ENCODE measurements at places on chromosomes 16 and 17.

GRCh38 chr17:4369557-4370230 lies 3.2 kb upstream of the UBE2G1 start:
- DNase-seq: no peak

DNA sequence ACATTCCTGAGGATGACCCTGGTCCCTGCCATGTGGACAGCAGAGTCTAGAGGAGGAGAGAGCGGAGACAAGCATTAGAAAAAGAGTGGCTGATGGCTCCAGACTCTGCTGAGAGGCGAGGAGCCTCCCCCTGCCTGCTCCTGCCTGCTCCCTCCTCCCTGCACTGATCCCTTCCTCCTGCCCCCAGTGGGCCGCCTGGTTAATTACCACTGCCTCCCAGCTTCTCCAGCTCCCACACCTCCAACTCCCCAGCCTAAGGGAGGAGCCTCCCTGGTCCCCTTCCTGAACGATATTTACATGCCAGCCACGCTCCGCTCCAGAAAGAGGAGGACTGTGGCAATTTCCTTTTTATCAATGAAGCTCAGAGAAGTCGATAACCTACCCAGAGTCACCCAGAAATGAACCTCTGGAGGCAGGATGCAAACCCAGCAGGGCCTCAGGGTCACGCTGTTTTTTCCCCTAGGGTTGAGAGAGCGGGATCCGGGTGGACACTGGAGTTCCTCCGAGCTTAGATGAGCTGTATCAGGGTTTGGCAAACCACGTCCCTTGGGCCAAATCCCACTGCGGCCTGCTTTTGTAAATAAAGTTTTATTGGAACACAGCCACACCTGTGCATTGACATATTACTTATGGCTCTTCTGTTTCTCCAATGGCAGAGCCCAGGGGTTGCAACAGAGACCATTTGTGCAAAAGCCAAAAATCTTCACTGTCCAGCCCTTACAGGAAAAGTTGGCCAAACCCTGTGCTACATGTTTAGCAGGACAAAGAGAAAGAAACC lies 27.1 kb upstream of the JPH3 start:
- DNase-seq: no peak

DNA sequence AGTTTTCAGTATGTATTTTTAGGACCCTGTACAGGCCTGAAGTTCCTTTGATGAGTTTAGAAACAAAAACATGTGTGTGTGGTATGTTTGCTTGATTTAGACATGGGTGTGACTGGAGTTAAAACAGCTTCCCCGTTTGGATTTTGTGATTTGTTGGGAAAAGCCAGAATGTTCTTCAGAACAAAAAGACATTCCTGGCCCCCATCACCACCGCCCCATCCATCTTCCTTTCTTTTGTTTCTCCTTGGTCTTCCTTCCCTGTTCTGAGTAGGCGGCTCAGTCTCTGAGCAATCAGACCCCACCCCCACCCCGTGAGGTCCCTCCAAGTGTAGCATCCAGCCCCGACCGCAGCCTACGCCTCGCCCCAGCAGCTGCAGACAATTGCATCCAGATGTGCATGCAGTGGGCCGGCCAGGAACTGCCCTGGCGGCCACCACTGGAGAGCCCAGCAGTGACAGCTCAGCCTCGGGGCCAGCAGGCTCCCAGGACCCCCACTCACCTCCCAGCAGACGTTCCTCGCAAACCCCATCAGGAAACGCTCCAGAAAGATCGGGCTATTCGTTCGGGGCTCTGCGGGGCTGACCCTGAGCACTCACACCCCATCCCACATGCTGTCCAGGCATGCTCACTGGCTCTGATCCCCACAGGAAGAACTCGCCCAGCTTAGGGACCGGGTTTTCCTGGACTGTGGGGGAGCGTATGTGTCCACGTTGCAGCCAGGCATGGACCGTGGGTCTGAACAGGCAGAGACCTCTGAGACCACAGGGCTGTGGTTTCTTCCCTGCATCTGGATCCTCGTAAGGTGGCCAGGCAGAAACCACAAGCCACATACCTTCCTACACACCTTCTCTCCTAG lies 99.8 kb upstream of the CDH5 start:
- no peak for DNase-seq

DNA sequence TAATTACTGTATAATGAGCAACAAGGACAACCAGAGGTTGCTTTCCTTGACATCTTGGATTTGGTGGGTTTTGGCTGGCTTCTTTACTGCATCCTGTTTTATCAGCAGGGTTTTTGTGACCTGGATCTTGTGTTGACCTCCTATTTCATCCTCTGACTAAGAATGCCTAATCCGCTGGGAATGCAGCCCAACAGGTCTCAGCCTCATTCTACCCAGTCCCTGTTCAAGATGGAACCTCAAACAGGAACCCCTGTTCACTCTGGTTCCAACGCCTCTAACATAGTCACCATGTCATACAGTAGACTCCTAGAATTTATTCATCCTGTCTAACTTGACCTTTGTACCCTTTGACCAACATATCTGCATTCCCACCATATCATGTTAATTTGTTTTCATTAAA lies 183.8 kb upstream of the SOX9 start:
- DNase-seq: no peak

- DNase-seq: no peak
Measured at GRCh38 chr17:64627797-64628196, 34.3 kb downstream of the SMURF2 start.

GRCh38 chr16:1348441-1348840 lies 3.2 kb downstream of the TSR3 start:
- DNase-seq: no peak

GRCh38 chr17:10518271-10519037 lies at the start of gene MYH1:
Gene MYH1, minus strand, starts transcription at chr17:10518542. Its CDS starts 1,900 bp downstream, at chr17:10516642.
- DNase-seq: no peak

DNA sequence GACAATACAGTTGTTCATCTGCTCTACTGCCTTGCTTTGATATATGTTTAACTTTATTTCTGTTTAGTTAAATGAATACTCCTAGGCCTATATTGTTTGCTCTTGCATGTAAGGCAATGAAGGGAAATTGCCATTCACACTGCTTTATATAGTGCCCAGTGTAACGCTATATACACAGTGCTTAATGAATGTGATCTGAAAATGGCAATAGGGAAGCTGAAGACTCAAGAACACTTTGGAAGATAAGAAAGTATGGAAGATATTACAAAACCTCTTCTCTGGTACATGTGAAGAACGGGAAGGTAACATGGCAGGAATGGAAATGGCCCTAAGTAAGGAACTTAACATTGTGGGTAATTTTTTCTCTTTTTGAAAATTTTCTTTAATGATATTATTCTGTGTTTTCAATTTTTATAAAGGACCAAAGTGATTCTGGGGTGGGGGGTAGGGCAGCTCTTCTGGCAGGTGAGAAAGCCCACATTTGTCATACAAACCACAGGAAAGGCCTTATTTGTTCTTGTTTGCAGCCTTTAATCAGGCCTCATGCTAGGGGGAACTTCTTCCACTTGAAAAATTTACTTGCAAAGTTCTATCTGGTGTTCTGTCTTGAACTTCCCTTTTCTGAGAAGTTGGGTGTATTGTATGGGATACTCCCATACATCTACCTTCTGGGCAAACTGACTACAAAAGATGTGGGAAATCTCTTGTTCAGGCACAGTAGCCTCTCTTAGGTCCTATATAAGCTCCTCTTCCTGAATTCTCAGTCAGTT lies 100.8 kb upstream of the CORO6 start:
- DNase-seq: peak; percentile 15

DNA sequence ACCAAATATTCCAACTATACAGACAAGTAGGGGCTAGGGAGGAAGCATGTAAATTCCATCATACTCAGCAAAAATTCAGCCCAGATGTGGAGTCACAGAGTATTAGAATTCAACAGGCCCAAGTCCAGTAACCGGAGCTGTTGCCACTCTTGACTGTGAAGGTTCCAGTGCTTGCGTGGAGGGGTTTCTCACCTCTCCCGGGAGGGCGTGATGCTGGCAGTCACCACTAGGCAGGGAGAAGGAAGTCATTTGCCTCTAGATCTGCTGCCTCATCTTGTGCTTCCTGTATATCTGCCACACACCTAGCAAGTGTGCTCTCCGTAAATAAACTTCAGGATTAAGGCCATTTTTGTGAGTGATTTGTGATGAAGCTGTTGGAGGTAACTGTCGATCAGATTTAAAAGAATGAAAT lies 1.0 kb upstream of the CKLF start:
- DNase-seq: peak; percentile 49

GRCh38 chr17:81018044-81018802 lies 16.7 kb upstream of the BAIAP2 start:
- no peak for DNase-seq

GRCh38 chr17:58541249-58541648 lies 26.8 kb upstream of the MTMR4 start:
- no peak for DNase-seq

GRCh38 chr17:76535788-76536510 lies 1.6 kb downstream of the CYGB start:
- DNase-seq: no peak

- no peak for DNase-seq
Measured at GRCh38 chr16:49811644-49812334, 44.1 kb downstream of the ZNF423 start.

DNA sequence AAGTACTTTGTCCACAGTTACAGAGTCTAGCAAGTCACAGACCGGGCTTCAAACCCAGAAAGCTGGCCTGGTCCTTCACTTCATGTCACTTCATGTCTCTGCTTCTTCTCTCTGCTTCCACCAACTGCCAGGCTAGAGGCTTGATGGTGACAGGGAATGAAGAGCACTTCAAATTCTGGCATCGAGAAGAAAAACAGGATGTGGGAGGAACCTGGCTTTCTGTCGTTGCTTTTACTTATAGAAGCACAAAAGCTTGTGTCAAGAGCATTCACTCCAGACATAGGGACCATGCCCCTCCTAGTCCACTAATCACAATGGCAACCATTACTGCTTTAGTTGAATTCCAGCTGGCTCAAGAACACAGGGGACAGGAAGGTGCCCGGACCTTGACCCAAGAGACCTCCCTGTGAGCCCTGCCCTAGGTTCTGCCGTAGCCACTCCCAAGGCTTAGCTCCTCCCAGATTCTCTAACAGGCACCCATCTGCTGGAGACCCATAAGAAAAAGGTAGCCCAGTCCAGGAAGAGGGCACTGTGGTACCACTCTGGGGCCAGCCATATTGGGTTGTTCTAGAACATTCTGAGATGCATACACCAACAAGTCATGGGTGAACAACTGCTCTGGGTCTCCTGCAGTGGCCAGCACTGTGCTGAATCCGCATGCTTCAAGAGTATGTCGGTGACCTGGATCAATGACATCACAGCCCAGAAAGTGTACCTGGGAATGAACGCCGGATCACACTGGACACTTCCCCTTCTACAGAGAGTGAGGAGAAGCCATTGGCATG lies 181.8 kb downstream of the C16orf95 start:
- DNase-seq: no peak

GRCh38 chr16:30066761-30067583 lies 1.4 kb downstream of the ALDOA start:
- no peak for DNase-seq

DNA sequence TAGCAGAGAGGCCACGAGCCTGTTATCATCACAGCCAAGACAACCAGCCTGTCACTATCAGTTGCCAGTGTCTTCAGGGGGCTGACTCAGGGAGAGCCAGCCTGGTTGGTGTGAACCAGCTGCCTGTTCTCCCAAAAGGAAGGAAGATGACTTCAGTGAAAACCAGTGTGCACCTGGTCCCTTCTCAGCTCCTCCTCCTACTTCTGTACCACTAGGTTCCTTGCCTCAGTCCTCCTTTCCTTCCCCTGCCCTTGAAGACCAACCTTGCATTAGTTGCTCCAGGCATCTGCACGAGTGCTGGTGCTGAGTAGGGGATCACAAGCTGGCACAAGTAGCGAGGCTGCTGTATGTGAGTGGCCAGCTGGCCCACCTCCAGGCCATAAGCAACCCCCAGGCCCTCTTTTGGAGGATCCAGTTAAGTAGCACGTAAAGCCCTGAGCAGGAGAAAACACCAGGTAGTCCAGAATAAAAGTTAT lies 8.5 kb downstream of the TUBG1 start:
- no peak for DNase-seq

DNA sequence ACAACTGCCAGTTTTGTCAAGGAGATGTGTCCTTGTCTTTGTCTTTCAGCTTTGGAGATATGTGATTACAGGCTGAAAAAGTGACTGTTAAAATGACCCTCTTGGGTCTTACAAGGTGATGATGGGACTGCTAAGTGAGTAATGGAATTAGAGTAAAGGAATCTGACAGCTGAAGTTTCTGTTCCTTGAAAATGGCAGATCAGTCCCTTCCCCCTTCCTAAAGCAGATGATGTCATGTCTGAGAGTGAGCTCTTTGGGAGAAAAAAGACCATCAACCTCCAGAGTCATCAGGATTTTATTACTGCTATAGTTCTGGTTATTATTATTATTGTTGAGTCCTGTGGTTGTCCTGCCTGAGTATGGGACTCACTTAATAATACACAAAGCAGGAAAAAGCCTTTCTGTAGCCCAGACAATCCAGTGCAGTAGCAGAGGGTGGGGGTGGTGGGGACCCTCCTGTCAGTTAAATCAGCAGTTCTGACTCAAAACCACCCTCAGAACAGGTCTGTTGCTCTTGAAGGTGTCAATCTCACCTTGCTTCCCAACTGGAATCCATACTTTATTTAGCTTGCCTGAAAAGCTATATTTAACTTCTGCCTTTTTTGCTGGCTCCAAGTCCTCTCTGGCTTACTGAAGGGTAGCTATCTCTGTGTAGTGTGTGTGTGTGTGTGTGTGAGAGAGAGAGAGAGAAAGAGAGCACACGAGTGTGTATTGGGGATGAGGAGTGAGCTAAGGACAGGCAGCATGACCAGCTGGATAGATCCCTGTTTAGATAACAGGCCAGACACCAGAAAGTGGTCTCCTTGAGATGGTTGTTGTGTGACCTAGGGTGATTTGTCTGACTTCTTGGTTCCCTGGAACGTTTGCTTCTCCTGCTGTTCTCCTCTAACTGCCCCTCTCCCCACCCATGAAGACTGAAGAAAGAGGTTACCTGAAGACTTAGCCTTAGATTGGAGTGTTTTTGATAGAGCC lies 4.9 kb downstream of the HROB start:
- DNase-seq: no peak

- no peak for DNase-seq
Measured at GRCh38 chr16:76204249-76204648, 73.0 kb upstream of the CNTNAP4 start.

DNA sequence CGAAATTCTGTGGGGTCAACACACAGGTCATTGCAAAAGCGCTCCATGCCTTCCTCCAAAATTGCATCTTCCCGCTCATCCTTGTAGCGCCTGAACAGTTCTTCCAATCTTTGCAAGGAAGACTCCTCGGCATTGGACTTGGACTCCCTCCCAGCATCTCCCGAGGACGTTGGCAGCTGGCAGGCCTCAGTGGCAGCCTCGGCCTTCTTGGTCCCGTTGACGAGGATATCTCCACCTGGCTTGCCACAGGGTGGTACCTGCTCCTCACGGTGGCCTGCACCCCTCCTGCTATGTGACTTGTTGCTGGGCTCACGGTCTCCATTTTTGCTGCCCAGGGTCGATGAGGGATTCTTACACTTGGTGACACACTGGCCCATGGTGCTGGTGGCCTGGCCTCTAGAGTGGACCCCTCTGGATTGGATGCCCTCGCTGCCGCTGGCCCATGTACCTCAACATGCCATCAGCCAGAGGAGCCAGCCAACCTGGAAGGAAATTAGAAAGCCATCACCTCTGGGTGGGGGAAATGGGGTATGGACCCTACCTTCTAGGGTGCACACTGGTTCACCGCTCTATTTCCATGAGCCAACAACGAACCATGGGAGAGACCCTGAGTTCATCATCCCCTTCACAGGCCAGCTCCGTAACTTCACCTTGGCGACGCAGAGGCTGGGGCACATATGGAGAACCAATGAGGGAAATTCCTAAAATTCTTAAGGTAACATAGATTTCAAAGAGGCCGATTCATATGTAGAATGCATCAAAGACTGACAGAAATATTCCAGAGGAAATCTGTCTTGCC lies 37.8 kb downstream of the DCUN1D3 start:
- DNase-seq: no peak

GRCh38 chr17:60098578-60098977 lies 19.9 kb upstream of the HEATR6 start:
- DNase-seq: no peak

- DNase-seq: peak; percentile 37
Measured at GRCh38 chr16:49857423-49858181, 1.7 kb upstream of the ZNF423 start.
